Stimulated activated CD4-positive, alpha-beta T cell treated with anti-CD3 and anti-CD28 coated beads, Interleukin-1b, Interleukin-23, amount 100 ng/mL, for 4 hours (primary cell): ENCODE measurements at places on chromosomes 1 and 21.

GRCh38 chr1:208616776-208617175 lies 372.6 kb upstream of the PLXNA2 start:
- DNase-seq: no peak

DNA sequence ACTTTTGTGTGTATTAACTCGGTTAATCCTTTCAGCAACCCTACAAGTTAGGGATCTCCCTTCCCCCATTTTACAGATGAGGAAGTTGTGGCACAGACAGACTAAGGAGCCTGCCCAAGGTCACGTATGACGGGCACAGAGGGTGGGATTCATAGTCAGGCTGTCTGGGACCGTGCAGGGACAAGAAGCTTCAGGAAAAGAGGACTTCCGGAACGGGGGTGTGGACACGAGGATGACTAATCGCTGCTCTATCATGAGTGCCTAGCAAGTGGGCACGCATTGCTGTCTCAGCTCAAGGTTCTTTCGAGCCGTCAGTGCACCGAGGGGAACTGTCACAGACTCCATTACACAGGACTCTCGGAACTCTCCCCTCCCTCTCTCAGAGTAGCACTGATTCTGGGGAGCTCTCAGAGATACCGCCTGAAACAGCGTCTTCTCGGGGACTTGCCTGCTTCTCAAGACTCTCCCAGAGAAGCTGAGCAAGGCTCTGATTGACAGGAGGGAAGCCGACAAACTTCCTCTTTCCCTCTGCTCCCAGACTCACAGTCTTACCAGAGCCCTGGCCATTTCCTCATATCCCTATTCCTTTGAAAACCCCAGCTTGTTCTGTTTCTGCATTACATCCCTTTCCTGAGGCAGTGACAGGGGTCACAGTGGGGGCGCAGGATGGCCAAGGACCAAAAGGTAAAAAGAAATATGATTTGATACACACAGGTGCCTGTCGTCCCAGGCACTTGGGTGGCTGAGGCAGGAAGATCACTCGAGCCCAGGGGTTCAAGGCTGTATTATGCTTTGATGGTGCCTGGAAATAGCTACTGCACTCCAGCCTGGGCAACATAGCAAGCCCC lies 14.4 kb downstream of the FHAD1 start:
- no peak for DNase-seq

DNA sequence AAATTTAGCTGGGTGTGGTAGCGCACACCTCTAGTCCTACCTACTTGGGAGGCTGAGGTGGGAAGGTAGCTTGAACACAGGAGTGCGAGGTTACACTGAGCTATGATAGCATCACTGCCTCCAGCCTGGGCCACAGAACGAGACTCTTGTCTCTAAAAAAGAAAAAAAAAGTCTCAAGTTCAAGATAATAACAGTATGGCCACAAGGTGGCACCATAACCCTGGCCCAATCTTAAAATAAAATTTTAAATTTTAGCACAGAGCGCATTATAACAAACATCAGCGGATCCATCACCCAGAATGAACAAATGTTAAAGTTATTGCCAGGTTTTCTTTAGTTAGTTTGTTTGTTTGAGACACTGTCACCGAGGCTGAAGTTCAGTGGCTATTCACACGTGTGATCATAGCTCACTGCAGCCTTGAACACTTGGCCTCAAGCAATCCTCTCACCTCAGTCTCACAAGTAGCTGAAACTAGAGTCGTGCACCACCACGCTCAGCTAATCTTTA lies 2.9 kb upstream of the HTR6 start:
- peak; percentile 49 for DNase-seq

- no peak for DNase-seq
Observed at GRCh38 chr1:51898090-51898734, 19.7 kb upstream of the NRDC start.

- DNase-seq: peak; percentile 26
Observed at GRCh38 chr21:17679002-17679600, 66.4 kb upstream of the BTG3 start.

GRCh38 chr1:92465256-92465647 lies 21.5 kb downstream of the GFI1 start:
- no peak for DNase-seq

DNA sequence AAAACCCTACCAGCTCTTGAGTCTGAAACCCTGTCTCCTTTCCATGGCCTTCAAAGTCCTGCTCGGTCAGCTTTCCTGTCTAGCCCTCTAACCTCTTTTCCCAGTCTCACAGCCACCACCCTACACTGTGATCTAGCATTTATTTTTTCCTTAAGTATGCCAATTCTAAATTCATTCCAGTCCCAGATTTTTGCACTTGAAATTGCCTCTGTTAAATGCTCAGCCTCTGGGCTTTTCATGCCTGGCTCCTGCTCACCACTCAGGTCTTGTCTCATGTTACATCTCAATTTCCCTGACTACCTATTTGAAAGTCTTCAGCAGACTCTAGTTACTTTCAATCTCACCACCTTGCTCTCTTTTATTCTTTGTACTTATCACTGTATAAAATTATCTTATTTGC lies 176.2 kb downstream of the ADGRL4 start:
- DNase-seq: no peak

DNA sequence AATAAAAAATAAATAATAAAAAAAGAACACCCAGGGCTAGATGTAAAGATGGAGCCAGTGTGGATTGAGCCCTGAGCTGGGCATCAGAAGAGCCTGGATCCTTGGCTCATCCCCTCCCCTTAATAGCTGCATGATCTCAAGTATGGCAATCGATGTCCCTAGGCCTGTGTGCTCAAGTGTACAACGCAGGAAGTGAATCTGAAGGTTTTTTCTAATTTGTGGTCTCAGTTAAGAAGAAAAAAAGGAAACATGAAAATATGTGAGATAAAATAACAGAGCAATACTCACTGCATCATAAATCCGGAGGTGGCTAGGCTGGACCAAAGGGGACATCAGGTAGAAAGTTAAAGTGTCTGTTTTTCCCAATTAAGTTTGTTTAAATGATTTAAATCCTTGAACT lies 47.3 kb upstream of the SLC44A3 start:
- no peak for DNase-seq

DNA sequence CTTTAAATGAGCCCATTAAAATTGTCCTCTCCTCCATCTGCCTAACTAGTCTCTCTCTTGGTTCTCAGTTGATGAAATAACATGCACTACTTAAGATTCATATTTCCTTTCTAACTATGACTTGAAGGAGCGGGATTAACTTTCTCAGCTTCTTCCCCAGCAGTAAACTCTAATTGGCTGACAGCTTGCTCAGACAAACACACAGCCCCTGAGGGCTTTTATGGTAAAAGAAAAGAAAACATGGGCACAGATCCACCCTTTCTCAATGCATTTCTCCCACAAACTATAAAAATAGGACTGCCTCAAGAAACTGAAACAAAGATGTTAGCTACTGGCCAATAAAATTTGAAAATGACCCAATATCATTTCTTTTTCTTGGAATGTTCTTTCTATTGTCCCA lies 703.1 kb downstream of the ADGRL2 start:
- no peak for DNase-seq

DNA sequence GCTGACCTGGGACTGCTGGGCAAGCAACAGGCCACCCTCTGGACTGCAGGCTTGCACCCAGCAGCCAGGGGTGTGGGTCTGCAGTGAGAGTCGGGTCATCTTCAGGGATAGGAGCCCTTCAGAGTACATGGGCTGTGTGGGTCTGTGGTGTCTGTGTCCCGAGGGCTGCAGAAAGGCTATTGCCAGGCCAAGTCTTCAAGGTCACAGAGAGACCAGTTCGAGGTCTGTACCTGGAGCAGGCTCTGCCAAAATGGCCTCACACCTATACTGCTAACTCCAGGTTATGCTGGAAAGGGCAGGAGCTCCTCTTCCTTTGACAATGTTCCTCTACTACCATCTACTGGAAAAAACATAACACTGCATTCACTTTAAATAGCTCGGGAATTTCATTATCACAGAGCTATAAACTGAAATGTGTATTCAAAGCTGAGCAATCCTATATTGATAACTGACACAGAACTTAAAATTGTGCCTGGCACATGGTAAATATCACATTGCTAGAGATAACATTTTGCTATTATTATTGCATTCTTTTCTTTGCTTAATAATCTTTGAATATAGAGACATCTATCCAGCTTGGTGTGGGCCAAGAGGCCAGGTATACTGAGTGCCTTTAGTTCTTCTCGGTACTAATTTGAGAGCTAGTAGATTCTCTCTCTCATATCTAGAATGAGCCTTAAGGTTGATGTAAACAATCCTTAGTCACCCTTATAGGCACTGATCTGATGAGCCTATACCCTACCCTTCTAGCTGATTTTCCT lies 6.9 kb upstream of the DNAH14 start:
- DNase-seq: no peak

GRCh38 chr1:213281640-213282301 lies 230.7 kb downstream of the RPS6KC1 start:
- DNase-seq: no peak

DNA sequence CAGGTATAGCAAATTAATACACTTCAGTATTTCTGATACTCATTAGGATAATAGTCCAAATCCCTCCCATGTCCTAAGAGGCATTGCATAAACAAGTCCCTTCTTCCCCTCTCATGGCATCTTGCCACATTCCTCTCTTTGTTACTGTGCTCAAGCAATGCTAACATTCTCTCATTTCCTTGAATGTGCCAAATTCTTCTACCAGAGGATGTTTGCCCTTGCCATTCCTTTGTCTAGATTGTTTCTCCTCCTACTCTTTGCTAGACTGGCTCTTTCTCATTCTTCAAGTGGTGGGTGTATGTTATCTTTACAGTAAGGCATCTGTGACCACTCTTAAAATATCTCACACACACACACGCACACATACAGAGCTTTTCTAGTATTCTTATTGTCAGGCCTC lies 621.0 kb upstream of the CXADR start:
- DNase-seq: no peak

DNA sequence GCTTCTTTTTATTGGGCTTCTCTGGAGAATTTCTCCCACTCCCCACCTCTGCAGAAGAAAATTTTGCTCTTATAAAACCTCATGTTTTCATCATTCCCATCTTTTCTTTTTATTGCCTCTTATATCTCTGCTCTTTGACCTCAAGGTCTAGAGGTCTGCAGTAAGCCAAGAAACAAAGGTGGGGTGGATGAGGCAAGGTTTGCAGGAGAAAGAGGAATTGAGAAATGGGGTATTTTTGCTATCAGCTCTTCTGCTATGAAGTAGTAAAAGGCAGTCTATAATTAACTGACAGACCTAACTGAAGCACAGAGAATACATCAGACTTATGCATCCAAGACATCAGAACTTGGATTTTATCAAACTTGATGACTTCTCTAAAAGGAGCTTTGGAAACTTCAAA lies 22.9 kb downstream of the SYT11 start:
- no peak for DNase-seq

DNA sequence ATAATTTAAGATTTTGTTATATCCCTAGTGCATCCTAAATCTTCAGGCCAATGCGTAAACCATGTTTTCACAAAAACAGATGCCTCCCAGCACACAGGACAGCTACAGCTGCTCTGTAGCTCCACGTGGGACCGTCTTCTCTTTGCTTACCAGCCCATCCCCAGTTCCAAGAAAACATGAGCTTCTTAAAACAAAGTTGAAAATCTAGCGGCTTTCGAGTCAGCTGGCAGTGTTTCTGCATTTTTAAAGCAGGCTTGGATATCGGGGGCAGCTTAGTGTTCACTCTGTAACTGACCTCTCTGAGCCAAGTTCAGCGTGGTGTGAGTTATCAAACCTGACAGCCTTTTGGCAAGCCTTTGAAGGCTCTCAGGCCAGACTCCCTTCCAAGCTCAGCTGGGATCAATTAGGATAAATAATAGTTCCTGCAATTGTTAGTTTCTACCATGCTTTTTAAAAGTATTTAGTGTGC lies 881.5 kb downstream of the LTN1 start:
- DNase-seq: no peak

GRCh38 chr1:225470211-225471108 lies 42.6 kb upstream of the LBR start:
- DNase-seq: no peak

- no peak for DNase-seq
Observed at GRCh38 chr1:181490276-181490675, 7.0 kb downstream of the CACNA1E start.

DNA sequence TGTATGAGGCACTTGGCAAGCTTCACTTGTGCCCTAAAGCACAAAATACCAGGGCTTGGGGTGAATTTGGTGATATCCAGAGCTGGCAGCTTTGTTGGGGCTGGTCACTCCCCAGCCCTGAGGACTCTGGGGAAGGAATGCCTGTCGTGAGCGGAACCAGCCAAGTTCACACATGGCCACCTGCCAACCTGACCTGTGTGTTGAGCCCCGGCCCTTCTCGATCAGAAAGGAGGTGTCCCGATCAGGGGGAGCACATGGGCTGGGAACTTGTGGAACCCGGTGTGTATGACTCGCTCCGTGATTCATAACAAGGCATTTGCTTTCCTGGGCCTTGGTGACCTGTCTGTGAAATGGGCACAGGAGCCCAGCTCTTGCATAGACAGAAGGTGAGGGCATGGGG lies 43.1 kb downstream of the AGPAT3 start:
- no peak for DNase-seq

GRCh38 chr1:24504560-24504959 lies 1.9 kb downstream of the RCAN3 start:
- DNase-seq: no peak

DNA sequence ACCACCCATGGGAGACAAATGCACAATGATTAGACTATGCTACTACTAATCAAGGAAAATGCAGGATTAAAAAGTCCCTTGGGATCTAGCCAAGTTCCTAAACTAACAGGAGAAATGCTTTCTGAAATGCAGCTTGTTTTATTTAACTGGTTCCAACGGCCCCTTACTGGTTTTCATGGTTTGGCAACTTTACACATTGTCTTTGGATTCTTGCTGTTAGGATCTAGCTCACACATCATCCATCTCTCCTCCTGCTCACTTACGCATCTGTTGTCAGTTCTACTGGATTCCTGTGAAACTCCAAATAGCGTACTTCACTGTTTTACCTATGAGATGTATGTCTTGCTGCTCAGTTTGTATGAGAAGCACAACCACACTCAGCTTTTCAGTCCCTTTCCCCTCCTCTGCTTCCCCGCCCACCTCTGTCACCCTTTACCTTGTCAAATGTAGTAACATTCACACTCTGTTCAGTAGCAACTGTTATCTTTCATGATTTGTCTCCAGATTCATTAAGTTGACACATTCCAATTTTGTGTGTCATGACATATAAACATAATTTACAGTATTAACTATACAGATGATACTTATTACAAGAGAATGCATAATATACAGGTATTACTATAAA lies 130.1 kb downstream of the SIM2 start:
- DNase-seq: no peak

GRCh38 chr1:237503292-237503691 lies 387.4 kb downstream of the ZP4 start:
- no peak for DNase-seq

GRCh38 chr1:113248494-113248893 lies 141.8 kb upstream of the MAGI3 start:
- no peak for DNase-seq

DNA sequence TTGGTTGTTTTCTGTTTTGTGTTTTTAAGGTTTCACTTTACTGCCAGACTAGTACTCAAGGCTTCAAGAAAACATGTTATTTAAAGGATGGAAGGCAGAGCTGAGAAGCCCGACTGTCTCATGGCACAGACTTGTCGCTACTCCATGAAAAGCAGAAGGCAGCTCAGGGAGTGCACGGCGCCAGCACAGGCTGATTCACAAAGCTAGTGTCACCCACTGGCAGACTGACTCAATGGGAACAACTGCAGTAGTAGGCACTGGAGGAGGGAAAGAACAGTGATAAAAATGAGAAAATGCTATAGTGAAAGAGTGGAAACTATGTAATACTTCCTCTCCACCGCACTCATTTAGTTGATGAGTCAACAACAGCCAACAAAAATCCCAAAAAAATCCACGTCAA lies 14.7 kb downstream of the HSF2BP start:
- DNase-seq: no peak
